ENCODE measurements at places on chromosomes 16 and 17.

DNA sequence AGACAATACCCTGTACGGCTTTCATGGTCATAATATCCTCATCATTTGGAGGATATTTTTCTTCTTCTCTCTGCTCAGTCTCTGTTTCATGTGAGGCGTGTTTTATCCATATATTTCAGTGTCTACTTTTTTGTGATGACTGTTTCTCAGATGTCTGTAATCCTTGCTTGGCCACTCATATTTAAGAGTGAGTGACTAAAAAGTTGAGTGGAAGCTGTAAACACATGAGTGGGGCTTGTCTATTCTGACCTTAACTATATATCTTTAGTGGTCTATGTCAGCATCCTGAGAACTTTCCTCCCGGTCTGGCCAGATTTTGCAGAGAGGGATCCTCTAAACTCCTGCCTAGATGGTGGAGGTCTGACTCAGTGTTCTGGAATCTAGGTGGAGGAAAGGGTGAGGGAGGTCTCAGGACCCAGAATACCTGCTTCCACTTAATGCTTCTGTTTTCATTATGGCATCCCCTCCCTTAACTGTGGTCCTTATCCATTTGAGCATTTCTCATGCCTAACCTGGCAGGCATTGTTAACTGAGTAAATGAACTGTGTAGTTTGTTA lies 6.0 kb downstream of the DDX19B start:
- no peak for DNase-seq

DNA sequence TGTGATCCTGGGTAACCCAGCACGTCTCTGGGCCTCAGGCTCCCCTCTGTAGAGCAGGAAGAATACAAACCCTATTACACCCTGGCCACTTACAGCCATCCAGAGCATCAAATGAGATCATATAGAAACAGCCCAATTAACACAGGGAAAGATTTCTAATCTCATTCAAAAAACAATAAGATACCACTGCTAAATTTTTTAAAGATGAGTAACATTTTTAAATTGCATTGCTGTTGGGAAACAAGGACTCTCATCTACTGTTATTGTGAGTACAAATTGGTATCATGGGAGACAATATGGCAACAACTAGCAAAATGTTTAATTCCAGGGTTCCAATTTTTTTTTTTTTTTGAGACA lies 41.1 kb downstream of the SRL start:
- DNase-seq: no peak

GRCh38 chr16:56041556-56042140 lies 149.6 kb upstream of the GNAO1 start:
- no peak for DNase-seq

DNA sequence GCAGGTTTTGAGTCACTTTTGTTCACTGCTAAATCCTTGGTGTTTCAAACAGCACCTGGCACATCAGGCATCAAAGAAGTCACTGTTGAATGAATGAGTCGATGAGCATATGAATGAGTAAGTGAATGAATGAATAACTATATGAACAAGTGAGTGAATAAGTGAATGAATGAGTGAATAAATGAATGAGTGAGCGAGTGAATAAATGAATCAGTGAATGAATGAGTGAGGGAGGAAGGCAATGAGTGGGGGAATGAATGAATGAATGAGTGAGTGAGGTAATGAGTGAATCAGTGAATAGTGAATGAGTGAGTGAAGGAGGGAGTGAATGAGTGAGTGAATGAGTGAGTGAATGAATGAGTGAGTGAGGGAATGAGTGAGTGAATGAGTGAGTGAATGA lies 28.8 kb downstream of the TMEM114 start:
- DNase-seq: no peak

GRCh38 chr17:77527409-77527808 lies 386.6 kb downstream of the SEC14L1 start:
- DNase-seq: peak; percentile 11

DNA sequence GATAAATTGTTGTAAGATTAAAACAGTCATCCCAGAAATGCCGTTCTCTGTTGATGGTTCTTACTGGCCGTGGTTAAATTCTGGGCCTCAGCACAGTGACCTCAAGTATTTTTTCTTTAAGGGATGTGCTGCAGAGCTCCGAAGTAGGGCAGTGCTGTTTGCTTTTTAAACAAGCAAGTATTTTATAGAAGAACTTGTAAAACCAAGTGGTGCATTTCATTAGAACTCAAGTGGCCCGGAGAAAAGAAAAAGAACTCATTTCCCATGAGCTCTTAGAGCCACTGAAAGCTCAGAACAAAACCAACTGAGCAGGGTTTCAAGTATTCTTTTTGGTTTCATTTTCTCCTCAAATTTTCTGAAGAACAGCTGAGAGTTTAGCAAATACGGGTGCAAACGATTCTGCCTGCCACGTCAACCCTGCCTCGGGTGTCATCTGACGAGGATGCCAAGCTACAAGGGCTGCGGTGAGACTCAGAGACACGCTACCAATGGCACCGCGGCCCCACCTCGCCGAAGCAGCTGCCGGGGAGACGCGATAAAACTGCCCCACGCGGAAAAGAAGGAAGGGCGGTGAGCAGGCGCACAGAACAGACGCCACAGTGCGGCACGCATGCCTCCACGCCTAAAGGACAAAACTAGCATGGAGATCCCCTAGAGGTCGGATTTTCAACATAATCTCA lies 6.3 kb downstream of the LMF1 start:
- DNase-seq: peak; percentile 77

- no peak for DNase-seq
Measured at GRCh38 chr17:74259667-74260524, 14.1 kb upstream of the DNAI2 start.

DNA sequence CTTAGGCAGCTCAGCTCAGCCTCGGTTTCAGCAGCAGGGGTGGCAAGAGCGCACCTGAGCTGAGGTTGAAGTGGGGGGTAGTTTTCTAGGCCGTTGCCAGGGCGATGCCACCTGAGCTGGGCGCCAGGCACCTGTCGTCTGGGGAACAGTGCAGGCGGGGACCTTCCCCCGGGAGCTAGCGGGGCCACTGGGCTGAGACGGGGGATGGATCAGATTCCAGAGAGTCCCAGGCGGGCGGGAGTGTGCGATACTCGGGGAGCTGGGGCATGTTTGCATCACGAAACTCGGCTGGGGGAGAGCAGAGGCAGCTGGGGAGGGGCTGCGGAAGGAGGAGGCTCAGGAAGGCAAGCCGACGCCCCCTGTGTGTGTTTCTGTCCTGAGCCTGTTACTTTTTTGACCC lies 477 bp upstream of the CLDN9 start:
- no peak for DNase-seq

GRCh38 chr16:47284999-47285398 lies 141.3 kb upstream of the NETO2 start:
- no peak for DNase-seq

Measured in spleen (tissue), 13 donors.